Foreskin keratinocyte (primary cell): ENCODE measurements at places on chromosomes 6 and 20.

GRCh38 chr20:37389241-37389747 lies 43.4 kb downstream of the SRC start:
- DNase-seq: no peak

DNA sequence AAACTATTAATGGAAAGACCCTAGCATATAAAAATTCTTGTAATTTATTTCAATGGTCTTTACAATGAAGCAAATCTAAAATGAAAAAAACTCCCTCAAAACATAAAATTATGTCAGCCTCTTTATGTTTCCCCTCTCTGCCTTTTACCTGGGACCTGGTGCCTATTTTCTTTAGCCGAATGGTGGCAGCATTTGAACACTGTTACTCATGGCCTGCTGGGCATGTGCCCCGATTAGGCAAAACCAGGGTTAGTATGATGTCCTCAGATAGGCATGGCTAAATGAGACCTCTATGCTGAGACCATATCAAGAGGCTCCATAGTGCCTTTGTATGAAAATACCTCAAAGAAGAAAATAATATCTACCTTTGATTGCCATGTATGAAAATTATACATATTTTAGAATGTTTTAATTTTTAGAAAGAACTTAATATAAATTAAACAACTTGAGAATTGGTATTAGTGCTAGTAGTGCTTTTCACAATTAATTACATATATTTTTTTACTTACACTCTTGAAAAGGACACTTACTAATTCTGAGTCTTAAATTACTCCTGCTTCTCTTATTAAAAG lies 22.5 kb upstream of the C6orf58 start:
- DNase-seq: no peak

- no peak for DNase-seq
Measured at GRCh38 chr20:26167499-26167898, 470.8 kb upstream of the ZNF337 start.

DNA sequence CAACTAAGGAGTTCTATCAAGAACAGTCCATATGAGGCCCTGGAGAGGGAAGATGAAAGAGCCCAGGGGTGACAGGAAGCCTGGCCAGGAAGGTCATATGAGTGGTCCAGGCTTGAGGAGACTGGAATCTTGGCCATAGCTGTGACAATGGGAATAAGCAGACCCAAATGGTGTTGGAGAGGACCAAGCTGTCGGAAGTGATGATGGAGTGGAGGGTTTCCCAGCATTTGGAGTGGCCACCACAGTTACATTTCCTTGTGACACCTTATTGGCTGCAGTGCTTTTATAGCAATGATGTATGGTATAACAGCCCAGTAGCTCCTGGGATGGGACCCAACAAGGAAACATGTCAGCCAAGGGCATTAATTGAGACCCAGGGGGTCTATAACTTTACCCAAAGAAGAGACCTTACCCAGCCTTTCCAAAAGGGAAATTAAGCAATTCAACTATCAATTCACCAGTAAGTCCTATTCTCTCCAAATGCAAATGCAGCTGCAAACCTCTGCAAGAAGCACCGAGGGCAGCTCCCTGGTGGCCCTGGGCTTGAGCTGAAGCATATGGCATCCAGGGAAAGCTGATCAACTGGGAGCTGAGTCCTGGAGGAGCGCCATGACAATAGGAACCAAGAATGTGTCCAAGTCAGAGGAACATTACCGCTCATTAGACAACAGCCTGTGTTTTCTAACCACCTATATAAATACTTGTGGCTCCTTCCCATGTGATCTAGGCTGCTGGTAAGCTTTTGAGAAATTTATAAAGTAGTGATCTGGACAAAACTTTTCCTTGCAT lies 219.4 kb downstream of the SOD2 start:
- DNase-seq: no peak

DNA sequence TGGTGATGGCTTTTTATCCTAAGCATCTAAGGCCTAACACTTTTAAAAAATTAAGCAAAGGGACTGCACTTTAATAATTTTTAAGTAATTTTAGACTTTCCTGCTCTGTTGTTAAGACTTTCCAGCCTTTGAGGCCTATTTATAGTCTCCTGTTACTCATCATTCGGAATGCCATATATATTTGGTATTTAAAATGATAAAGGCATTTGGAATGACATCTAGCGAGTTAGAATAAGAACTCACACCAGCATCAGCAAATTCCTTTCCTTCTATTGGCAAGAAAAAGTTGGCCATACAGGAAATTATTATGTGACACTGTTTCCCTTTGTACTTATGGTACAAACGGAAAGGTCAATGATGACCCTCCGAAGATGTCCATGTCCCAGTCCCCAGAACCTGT lies 88.1 kb upstream of the STMND1 start:
- DNase-seq: peak; percentile 69

DNA sequence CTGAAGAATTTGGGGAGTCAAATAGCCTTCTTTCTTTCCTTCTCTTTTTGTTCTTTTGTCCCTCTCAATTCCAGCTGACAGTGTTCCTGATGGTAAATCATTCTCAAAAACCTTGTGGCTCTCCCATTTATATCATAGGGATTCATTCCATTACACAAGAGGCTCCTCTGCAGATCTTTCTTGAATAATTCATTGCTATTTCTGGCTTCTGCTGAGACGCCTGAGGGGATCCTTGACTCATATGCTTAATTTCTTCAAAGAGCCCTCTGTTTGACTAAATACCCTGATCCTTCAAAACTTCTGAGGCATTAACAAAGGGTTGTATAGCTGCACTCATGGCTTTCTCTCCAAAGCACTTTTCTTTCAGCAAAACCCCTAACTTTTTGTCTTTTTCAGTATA lies 289.3 kb downstream of the FARS2 start:
- peak; percentile 40 for DNase-seq

GRCh38 chr6:13251242-13251641 lies 77.1 kb downstream of the TBC1D7 start:
- DNase-seq: no peak

DNA sequence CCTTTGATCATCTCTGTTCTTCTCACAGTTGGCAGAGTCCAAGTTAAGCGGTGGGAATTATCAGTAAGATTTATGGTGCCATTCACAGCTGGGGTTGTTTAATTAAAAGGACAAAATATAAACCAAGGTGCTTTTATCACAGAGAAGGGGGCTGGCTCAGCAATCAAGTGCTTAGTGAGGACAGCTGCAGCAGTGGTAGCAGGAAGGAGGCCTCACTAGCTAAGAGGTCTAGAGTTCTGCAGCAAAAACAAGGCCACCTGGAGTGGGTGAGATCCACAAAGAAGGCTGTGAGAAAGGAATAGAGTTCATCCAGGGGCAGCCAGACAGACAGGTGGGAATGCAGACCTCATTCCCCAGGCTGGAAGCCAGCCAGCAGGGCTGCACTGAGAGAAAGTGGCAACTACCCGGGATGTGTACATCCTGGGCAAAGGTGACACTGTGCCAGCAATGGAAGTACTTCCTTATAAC lies 37.1 kb downstream of the PIGU start:
- no peak for DNase-seq

GRCh38 chr6:134735461-134735860 lies 214.4 kb downstream of the ALDH8A1 start:
- DNase-seq: no peak

DNA sequence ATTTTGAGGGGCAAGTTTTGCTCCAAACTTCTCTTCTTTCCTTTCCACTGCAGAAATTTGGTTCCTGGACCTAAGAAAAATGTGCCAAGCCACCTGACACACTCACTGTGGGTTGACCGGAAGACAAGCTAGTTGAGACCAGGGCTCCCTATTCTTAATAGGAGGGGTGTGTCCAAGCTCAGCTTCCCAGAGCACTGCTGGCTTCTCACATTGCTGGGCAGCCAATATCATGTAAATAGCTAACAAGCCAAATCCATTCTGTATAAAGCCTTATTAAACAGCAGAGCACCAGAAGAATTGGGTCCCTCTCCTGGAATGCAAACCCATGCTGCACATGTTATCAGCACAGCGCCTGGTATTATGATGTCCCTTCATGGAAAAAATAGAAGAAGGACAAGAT lies 17.0 kb upstream of the SAMD3 start:
- no peak for DNase-seq

- DNase-seq: no peak
Measured at GRCh38 chr6:21664314-21665109, 71.0 kb downstream of the SOX4 start.

DNA sequence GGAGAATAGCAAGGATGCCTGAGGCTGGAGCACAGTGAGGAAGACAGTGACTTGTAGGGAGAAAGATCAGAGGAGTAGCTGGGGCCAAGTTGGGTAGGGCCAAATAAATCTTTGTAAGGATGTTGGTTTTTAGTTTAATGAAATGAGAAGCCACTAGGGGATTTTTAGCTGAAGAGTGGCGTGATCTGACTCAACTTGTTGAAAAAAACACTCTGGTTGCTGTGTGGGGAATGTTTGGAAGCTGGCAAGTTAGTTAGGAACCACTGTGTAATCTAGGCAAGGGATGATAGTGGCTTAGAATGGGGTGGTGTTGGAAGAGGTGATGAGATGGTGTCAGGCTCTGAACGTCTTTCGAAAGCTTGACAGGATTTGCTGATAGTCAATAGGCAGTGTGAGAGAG lies 176.1 kb upstream of the HDDC2 start:
- no peak for DNase-seq

GRCh38 chr6:152096863-152097496 lies 289.5 kb downstream of the ESR1 start:
- DNase-seq: peak; percentile 79
